Stimulated activated CD4-positive, alpha-beta T cell treated with anti-CD3 and anti-CD28 coated beads, Interleukin-15, amount 100 ng/mL, for 1 hour (primary cell): ENCODE measurements at places on chromosomes 5 and 9.

- no peak for DNase-seq
Measured at GRCh38 chr5:160940725-160941124, 88.7 kb upstream of the ATP10B start.

DNA sequence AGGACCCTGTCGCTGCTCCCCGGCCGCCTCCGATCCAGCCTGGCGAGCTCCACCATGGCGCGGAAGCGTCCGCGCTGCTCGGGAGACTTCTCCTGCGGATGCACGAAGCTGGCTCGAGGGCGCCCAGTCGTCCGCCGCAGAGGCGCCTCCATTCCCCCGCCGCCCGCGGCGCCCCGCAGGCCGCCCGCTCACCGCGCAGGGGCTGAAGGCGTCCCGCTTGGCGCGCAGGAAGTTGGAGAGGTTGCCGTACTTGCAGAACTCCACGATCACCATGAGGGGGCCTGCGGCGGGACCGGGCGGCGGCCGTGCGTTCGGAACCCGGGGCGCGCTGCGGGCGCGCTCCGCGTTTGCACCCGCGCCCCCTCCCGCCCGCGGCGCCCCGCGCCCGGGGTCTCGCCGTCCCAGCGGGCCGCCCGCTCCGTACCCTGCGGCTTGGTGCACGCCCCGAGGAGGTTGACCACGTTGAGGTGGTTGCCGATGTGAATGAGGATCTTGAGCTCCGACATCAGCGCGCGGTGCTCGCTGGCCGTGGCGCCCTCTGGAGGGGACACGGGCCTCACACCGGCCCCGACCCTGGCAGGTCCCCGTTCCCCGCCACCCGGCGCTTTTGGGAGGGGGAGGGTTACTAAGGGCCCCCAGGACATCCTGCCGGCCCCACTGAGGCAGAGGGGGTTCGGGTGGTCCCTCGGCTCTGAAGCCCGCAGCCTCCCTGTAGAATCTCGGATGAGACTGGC lies 27.7 kb upstream of the SCGB3A1 start:
- peak; percentile 20 for DNase-seq

GRCh38 chr9:78239506-78239905 lies 3.6 kb downstream of the CEP78 start:
- DNase-seq, result no peak

- DNase-seq, result no peak
Measured at GRCh38 chr5:73979321-73979720, 353.3 kb downstream of the ARHGEF28 start.

DNA sequence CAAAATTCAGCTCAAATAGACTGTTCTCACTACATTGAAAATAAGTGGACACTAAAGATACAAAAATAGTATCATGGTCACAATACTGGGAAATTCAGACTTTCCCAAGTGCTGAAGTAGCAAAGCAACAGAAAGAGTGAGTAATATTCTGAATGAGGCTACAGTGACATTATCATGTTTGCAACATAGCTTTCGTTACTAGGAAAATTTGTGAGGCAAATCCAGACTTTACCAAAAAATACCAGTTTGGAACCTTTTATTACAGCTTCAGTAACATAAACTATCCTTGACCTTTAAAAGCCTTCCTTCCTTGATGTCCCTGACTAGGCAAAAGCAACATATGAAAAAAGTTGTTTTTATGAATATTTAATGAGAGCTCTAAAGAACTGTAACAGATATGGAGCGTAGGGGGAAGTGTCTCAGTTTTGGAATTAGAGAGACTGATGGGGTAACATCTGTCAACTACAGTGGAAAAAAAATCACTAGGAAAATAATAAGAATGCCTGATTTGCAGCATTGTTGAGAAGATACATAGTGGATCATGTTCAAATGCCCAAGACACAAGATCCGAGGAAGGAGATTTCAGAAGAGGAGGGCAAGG lies 312.9 kb downstream of the ADGRV1 start:
- no peak for DNase-seq

DNA sequence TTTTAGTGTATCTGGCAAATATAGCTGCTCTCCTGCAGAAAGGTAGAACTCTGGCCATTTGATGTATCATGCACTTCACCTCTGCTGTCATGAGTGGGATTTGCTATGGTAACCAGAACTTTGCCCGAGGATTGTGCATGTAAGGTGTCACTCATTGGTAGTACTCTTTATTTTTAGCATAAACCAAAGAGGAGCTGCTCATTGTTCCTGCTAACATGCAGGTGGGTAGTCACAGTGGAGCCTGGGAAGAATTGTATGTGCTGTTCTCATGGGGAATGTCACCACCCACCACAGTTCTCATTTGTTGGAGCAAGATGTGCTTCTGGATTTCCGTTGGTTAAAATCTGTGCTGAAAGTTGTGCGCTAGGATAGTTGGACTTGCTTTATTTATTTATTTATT lies 12.3 kb downstream of the PDZD2 start:
- no peak for DNase-seq

- no peak for DNase-seq
Measured at GRCh38 chr5:115490596-115490995, 54.0 kb downstream of the FEM1C start.

DNA sequence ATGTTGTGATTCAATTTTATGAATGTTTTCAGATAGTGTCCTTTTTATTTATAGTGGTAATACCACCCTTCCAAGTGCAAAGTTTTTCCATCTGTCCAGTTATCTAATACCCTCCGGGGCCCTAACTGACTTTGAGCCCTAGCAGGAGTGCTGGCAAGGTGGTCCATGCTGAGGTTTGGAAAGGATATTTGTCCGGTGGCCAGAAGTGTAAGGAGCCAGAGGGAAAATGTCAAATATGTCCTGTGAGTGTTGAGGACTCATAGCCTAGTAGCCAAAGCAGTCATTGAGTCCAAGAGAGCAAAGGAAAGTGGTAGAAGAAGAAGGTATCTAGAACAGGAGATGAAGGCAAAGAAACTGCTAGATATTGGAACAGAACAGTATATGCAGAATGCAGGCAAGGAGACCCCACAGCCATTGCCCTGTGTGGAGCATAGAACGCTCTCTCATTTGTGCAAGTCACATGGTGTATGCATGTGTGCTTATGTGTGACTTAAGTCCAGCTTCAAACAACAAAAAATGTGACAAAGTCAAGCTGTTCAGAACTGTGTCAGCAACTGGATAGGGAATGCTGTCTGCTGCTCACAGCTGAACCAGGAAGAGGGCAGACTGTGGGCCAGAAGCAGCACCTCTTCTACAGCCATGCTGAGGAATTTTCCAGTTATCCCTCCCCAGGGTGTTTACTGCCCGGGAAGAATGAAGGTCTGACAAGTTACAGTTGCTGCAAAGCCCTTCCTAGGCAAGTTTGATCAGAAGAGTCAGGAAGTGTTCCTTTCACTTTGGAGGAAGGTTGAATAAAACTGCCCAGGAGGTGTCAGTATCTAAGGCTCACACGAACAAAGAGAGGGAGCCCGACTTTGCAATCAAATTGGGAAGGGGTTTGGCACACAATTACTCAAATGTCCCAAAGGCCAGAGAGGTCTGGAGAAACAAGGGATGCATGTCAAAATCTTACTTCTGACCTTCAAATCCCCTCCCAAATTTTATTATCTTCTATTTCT lies 463.3 kb upstream of the DMAC1 start:
- DNase-seq, result no peak

DNA sequence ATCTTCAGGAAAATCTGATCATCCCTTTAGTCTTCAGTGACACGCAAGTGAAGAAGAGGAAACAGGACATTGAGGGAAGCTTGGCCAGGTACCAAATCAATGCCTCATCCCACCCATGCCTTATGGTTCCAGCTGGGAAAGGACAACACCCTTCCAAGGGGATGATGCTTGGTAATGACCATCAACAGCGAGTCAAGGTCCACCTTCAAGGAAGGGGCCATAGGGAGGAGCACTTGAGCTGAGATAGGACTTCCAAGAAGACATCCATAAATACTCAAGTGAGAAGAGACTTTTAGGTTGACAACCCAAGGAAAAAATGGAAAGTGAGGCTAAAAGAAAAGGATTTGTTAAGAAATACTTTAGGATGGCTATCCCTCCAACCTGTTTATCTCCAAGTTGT lies 27.1 kb upstream of the GAS1 start:
- DNase-seq, result no peak

DNA sequence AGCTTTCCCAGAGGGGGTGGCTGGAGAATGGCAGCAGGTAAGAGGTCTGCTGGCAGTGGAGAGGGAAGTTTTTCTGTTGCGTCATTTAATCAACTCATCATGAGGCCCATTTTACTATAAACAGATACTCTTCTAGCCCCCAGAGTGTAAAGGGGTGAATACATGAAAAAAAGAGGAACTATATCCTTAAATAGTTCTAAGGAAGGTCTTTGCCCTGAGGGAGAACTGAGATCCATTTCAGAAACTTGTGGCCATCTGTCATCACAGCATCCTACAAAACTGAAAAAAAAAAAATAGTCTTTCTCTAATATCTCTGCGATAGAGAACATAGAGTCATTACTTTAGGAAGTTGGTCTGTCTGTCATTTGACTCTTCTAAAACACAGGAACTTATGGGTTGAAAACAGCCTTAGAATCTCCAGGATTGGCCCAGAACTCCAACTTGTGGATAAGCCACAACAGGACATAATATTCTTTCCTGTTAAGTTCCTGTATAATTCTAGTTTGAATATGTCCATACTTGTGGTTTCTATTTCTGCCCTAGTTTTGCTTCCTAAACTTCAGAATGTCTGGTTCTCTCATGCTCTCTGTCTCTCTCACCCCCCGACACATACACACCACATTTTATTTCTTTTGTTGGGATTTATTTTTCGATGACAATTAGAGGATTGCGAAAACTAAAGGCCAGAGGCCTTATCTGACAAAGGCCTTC lies 238.5 kb upstream of the PIK3R1 start:
- no peak for DNase-seq

DNA sequence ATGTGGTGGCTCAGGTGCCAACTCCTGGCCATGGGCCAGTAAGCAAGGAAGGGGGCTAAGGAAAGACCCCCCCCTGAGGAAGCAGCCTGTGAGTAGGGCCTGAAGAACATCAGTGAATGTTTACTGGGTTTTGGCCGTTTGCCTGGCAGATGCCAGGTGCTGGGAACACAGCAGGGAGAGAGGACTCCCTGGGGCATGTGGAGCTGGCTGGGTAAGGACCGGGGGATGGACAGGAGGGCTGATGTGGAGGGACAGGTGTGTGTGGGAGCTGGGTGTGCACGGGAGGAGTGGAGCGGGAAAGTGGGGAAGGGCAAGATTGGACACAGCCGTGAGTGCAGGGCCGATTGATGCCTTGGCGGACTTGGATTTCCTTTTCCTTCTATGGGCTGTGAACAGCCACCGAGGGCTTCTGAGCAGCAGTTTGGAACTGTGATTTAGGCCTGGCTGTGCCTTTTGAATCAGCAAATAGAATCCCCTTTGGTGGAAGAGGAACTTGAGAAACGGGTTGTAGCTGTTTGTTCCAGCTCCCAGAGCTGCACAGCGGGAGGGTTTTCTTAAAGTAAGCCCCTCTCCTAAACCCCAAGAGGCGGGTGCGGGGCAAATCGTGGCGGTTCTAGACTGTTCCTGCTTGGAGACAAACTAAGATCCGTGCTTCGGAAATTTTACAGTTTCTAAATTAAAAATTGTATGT lies 3.1 kb downstream of the HMCN2 start:
- DNase-seq, result no peak

GRCh38 chr5:32935283-32935682 lies 224.2 kb downstream of the NPR3 start:
- DNase-seq, result no peak

GRCh38 chr5:150401076-150401375 lies 11.7 kb downstream of the CD74 start:
- no peak for DNase-seq

- DNase-seq, result no peak
Measured at GRCh38 chr9:83937861-83938455, 16.7 kb upstream of the KIF27 start.

DNA sequence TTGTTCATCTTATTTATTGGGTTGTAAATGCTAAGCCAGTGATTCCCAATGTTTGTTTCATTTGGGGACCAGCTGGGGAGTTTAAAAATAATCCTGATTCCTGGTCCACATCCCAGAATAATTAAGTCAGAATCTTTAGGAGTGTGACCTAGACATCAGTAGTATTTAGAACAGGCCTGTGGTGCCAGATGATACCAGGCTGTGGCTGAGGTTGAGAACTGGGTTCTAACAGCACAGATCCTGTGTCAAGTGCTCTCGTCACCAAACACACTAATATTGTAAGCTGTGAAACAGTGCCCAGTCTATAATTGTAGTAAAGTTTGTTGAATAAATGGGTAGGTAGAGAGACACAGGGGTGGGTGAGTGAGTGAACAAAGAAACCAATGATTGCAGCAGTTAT lies 172.1 kb upstream of the PPP1R2B start:
- no peak for DNase-seq

- DNase-seq, result no peak
Measured at GRCh38 chr9:134333234-134333873, 7.1 kb downstream of the RXRA start.

DNA sequence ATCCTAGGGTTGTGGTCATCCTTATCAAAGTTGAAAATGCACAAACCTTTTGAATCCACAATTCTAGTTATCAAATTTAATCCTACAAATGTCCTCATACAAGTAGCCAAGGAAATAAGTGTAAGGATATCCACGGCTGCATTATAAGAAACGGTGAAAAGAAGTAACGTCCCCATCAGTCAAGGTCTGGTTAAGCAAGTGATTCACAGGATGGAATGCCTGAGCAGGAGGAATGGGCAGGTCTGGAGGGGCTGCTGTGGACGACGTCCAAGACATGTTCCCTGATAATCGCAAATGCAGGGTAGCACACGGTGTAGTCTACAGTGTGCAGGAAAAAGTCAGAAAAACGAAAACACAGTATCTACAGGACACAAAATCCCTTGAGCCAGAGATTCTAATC lies 118.6 kb downstream of the ADAMTS2 start:
- no peak for DNase-seq

GRCh38 chr9:129375845-129376244 lies 197.8 kb upstream of the IER5L start:
- no peak for DNase-seq

GRCh38 chr5:6457592-6457991 lies 8.9 kb downstream of the UBE2QL1 start:
- no peak for DNase-seq

GRCh38 chr5:39226558-39226957 lies 7.2 kb upstream of the FYB1 start:
- DNase-seq, result no peak

GRCh38 chr9:88534456-88535225 lies at the start of gene NXNL2:
TSS of gene NXNL2 (plus strand) at chr9:88535178. CDS start at chr9:88535435, 257 bp downstream.
- DNase-seq, result no peak

DNA sequence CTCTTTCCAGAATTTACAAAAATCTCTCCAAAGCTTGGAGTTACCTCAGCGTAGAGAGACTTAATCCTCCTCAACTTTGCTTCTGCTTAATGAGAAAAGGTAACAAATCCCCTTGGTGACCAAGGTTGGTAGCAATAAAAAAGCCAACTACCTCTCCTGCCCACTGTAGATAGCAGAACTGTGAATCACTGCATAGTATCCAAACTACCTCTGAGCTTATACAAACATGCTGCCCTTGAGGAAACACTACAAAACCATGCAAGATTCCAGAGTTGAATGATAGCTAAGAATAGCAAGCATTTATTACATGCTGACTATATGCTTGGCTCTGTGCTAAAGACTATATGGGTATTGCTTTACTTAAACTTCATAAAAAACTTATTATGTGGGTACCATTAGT lies 2.8 kb upstream of the ADAMTS12 start:
- DNase-seq, result no peak
